ENCODE measurements at places on chromosomes 2 and 18.

DNA sequence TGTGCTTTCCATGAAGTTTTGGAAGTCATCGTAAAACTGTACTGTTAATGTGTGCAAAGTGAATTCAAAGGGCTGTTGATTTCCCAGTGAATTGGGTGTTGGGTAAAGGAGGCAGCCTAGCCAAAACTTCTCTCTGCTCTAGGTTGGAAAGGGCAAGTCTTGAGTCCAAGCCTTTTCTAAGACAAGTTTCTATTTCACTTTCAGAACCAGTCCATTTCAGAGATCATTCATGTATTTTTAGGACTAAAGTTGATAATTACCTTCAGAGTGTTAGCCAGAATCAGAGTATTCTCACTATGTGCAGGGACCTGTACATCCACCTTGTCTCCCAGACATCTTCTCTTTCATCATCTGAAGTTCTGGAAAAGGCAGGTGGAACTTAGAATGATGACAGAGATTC, 636.1 kb upstream of the KLHL29 start:
- DNase-seq = no peak

DNA sequence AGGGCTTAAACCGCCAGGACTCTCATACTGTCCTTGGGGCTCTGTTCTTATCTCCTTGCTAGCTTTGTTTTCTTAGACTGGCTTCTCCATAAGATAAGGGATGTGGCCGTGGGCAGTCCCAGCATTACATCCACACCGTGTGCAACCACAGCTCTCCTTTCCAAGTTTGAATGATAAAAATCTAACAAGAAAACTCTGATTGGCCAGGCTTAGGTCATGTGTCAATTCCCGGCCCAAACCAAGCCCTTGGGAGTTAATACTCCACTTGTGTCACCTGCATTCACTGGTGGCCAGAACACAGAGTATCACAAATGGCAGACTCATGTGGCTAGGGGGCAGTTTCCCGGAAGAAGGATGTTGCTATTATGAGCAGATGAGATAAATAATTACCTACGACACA, 43.2 kb upstream of the KDM3A start:
- DNase-seq = no peak

GRCh38 chr18:69495338-69495737, 94.7 kb downstream of the DOK6 start:
- DNase-seq = no peak

DNA sequence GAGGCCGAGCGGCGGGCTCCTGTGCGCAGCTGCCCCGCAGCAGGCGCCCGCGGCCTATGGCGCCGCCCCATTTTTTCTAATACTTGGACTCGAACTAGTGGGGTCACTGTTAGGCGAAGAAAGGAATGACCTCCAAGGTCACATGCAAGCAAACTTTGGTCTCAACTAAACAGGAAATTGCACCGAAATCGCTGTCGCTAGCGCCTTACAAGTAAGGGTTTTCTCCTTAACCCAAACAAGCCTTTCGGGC, 339 bp downstream of the ACAA2 start:
- no peak for DNase-seq

DNA sequence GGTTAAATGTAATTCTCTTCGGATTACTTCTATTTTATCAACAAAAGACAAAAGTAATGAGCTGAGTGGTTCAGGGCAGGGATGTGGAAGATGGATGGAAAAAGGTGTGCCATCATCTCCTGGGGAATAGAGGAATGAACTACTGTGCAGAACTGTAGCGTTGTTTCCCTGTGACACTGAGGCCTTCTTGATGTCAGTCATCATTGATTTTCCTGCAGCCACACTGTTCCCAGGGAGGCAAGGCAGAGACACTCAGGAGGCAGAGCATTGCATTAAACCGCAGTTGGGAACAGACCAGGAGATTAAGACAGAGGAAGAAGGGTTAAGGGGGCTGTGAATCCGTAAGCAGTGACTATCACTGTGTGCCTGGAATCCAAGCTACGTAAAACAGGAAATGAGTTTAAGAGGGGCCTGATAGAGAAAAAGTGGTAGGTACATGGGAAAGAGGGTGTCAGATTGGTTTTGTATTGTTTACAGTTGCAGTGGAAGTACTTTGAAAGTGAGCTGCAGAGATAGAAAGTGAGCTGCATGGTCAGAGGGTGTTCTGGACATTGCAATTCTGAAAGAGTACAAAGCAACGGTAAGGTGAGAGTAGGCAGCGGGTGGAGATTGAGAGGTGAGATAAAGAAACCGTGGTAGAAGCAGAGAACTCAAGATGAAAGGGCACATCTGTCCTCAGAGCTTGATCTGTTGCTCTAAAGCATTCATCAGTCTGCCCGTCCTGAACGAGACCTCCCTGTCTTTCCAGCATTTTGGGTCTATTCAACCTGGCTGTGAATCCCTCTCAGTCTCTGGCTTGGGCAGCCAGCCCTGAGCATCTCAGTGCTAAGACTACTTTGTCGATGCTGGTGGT, 793.4 kb upstream of the CELF4 start:
- DNase-seq = no peak

DNA sequence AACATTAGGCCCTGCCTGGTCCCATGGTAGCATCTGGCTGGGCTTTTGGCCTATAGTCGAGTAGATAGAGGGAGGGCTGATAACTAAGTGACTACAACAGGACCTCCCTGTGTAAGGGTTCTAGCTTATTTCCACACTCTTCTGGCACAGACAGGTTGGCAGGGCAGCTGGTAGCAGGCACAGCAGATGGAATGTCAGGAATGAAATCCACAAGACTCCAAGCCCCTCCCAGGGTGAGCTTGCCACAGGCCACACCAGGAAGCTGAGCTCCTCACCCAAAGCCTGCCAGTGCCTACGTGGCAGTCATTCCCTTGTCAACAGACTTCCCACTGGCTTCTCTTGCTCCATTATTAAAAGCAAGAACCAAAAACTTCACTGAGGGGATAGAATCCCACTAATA, 20.7 kb upstream of the C1QL2 start:
- no peak for DNase-seq

DNA sequence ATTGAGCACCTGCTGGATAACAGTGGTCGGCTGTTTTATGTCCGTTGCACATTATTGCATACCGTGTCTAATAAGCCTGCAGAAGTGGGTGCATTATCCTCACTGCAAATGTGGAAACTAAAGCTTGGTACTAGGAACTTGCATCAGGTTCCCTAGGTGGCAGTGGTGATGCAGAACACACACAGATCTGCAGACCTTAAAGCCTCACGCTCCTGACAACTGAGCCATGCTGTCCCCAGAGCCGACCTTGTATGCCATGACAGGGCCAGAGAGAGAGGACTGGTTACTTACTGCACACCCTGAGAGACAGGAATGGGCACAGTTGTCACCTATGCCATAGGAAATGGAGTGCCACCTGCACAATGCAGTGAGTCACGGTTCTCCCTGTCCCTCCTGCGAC, 151.8 kb downstream of the SH3RF3 start:
- no peak for DNase-seq

DNA sequence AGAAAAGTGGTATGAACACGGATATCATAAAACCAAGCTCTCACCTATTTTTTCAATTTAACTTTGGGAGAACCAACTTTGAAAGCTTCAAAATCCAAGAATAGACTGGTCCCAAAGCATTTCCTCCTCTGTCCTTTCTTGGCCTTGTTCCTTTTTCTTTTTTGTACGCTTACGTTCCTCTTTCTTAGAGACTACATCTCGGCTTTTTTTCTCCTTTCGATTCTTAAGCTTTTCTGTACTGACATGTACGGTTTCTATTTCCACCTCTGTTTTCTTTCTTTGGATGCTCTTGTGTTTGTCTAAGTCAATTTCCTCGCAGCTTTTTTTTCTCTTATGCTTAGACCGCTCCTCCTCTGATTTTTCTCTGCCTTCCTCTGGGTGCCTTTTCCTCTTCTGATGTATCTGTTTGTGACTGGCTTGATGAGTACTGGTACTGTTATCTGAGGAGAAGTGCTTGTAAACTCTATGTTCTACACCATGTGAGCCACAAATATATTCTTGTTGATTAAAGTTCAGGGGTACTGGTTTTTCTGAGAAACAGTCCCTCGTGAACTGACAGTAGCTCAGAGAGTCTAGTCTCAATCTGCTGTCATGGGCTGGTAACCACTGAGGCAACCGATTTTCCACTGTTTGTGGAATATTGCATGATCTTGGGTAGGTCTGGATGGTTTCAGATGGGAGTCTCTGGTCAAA, 11.5 kb upstream of the RNU2-63P start:
- no peak for DNase-seq

DNA sequence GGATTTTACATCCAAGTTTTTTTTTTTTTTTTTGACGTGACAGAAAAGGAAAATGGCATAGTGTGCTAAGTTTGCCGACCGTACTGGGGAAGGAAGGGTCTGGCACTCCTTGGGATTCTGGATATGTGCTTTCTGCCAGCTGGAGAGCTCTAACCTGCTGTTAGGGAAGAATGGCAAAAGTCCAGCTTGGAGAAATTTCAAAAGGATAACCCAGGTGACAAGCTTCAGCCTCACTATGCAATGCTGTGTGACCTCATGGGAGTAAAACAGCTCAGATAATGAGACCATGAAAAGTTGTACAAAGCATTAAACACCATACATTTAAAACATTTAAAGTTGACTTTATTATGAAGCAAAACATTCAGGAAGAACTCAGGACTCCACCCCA, 10.3 kb upstream of the GPR45 start:
- no peak for DNase-seq

- DNase-seq = no peak
These were observed 23.5 kb downstream of the EMX1 start for GRCh38 chr2:72940786-72941185.

- DNase-seq = no peak
These were observed 29.7 kb downstream of the CCDC141 start for GRCh38 chr2:179020156-179020750.

DNA sequence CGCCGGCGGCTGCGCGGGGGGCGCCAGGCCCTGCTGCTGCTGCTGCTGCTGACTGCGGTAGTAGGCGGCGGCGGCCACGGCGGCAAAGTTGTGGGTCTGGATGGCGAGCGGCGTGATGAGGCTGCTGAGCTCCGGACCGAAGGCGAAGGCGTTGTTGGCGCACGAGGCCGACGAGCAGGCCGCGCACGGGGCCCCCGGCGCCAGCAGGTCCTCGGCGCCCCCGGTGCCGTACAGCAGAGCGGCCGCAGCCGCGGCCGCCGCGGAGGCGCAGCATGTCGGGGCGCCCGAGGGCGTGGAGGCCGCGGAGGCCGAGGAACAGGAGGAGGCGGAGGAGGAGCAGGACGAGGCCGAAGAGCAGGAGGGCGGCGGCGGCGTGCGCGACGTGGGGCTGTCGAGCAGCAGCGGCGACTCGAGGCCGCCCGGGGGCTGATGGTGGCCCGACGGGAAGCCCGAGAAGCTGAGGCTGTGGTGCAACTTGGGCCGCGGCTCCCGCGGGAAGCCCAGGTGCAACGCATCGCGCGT, 1.8 kb downstream of the ZFP36L2 start:
- no peak for DNase-seq

GRCh38 chr2:111689941-111690340, 194.1 kb downstream of the ANAPC1 start:
- no peak for DNase-seq

GRCh38 chr18:64882896-64883295, 734.0 kb upstream of the LINC00305 start:
- DNase-seq = no peak

DNA sequence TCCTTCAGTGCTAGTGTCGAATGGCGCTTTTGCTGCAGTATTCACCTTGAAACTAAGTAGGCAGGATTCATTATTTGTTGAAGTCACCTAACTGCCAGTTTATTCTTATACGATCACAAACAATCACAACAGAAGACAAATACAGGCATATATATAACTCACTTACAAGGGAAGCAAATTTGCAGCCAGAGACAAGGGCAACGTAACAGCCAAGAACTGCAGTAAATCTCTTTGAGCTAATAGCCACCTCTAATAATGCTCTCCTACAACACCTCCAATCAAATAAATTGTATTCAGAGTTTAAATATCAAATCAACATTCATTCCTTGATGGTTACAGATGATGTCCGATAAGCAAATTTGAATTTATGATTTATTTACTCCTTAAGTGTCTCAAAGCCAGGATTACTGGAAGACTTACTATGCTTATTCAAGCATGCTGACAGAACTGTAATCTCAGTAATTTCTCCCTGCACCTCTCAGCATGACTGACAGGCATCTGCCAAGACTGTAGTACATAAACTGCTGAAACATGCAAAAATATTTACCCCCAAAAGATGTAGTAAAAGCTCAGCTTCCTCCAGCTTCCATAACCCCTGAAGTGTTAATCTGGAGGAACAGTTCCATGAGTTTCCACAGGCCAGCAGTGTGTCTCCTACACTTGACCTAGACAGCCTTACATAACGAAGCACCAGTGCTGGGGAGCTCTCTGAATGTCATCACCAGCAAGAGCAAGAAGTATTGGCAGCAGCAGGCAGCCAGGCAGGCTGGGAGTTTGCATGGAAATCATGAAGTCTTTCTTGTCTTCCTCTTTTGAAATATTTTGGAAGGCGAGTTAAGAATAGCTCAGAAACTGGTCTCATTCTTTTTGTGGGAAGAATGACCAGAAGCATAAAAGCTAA, 20.9 kb upstream of the SCN1A start:
- DNase-seq = no peak
